ENCODE measurements at places on chromosomes 2 and 18.
A peak's percentile ranks its signal among the peaks of the same experiment; 100 is the strongest.

DNA sequence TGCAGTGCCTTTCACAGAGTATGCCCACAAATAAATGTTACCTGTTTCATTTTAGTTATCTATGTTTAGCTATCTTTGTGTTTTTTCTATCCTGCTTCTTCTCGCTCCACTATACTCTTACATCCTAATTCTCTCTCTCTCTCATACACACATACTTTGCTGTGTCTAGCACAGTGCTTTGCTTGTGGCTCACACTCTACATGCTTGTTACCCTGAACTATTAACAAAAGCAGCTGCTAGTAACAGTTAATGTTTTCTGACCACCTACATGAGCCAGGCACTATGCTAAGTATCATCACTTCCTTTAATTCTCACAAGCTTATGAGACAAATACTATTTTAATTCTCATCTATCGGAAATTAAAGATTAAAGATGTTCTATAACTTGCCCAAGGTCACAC, 390.5 kb upstream of the HNRNPA3 start:
- no peak for DNase-seq

DNA sequence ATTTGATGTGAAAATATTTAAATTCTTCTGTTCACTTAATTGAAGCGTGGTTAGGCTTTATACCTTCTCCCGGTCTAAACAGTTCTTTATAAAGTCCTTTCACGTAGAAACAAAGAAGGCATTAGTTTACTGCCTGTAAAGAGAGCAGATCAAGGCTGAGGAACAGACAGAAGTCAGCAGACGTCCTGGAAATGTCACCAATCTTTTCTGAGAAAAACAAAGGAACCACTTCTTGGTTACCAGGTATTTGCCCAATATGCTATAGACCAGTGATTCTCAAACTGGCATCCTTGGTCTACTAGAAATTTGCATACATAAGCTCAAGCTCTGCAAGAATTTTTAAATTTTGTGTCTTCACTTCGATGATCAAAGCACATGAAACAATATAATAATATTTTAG, 89.2 kb upstream of the STK17B start:
- no peak for DNase-seq

- DNase-seq: no peak
Observed at GRCh38 chr2:240555541-240556250, 2.1 kb downstream of the ANKMY1 start.

DNA sequence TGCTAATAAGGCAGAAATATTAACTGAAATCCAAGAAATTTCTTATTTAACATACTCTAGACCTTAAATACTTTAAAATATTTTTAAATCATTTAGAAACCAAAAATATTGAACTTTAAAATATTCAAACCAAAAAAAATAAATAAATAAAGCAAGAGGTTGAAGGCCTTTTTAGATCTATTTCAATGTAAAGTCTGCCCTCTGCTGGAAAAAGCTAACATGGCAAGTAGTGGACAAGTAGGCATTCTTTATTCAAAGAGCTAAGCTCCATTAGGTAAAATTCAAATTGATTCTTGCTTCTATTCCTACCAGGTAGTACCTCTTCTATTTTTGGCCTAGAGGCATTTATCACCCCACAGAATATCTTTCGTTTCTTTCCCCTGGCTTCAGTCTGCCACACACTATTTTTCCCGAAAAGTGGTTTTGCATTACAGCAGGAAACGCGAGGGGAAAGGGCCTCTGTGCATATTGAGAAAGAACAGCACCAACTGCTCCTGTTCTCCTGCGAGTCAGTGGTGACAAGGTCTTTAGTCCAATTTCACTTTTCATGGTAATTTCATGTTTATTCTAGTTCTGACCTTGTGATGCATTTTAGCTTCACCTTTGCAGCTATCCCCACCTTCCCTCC, 20.4 kb downstream of the IFIH1 start:
- DNase-seq: no peak

DNA sequence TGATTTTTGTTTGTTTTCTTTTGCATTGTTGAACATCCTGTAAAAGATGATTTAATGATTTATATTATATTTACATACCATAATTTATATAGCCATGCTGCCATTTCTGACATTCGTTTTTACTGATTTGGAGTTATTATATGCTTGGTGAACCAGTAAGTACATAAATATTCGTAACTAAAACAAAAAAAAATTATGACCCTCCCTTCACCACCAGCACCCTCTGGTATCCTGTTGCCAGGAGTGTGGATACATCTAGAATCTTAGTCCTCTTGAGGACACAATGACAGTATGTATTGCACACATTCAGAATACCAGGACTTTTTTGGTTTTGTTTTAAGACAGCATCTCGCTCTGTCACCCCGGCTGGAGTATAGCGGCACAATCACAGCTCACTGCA, 43.9 kb upstream of the B3GNT7 start:
- no peak for DNase-seq

DNA sequence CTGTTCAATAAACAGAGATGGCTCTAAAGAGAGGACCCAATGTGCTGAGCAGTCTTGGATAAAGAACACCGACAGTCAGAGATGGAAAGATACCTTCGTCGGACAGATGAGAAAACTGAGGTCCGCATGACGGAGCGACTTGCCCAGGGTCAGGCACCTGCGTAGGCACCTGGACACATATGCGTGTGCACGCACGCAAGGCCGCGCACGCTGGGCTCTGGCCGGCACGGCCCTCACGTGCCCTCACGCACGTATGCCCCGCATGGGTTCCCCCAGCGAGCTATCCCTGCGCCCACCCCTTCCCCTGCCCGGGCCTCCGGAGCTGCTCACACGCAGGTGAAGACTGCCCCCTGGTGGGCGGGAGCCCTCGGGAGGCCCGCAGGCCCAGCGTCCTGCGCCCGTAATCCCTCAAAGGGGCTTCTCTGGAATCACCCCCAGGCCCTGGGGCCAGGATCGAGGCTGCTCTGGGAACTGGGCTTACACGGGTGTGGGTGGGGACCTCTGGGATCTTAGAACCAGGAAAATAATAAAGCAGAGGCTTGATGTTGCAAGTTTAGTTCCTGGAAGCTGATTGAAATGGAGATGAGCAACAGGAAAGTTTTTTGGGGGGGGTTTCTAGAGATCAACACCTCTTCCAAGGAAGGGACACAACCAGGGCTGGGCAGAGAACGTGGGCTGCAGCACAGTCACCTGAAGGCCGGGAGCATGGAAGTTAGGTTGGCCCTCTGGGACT, 246.3 kb downstream of the TNS1 start:
- peak; percentile 82 for DNase-seq

DNA sequence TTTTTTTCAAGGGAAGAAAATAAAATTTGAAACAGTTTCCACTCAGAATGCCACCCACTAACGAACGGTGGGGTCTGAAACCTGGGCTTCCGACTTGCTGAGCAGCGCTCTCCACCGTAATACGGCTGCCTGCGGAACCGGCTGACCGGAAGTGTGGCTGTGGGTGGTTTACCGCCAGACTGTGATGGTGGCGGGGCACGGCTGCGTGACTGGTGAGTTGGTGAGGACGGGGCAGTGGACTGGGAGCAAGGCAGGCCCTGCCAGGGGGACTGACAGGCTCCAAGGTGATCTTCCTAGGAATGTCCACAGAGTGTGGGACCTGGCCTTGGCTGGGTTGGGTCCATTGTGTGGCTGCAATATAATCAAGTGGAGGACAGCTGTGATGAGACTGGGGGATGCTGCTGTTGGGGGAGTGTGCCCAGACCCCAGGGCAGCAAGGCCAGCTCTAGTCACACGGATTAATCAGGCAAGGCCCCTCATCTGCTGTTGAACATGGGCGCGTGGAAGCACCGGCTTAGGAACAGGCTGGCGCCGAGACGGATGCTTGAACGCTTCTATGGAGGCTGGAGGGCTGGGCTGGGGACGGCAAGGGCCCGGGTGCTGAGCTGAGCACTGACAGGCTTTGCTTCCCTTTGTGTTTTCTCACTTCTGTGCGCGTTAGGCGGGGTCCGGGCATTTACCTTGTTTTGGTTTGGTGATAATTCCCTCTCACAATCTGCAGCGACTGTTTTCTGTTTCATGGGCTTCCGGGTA, 357.7 kb upstream of the SPRED2 start:
- DNase-seq: no peak

Measured in GM12891 (cell line).